Naive thymus-derived CD4-positive, alpha-beta T cell (primary cell): ENCODE measurements at places on chromosomes 3 and 15. TPM values are rescaled to one million over a fixed set of nuclear protein-coding genes. Genes with fewer than 3 reads are reported as not detected.

Gene WDR72
- polyA plus RNA-seq, result not detected

Gene MKRN3
- polyA plus RNA-seq, result 1.5 TPM

Gene FGF7
- polyA plus RNA-seq, result not detected

Gene ITGA11
- not detected for polyA plus RNA-seq

Gene TEX9
- 0.44 TPM for polyA plus RNA-seq

Gene ADGRG7
- not detected for polyA plus RNA-seq

Gene BFSP2
- polyA plus RNA-seq, result not detected

Gene CEP97
- polyA plus RNA-seq, result 3.8 TPM

Gene SKOR1
- not detected for polyA plus RNA-seq

Gene KY
- polyA plus RNA-seq, result not detected
